Left ventricle myocardium inferior (tissue), 1 donor: ENCODE measurements at places on chromosomes 11 and 22. TPM values are rescaled to one million over a fixed set of nuclear protein-coding genes. Genes with fewer than 3 reads are reported as not detected.

DNA sequence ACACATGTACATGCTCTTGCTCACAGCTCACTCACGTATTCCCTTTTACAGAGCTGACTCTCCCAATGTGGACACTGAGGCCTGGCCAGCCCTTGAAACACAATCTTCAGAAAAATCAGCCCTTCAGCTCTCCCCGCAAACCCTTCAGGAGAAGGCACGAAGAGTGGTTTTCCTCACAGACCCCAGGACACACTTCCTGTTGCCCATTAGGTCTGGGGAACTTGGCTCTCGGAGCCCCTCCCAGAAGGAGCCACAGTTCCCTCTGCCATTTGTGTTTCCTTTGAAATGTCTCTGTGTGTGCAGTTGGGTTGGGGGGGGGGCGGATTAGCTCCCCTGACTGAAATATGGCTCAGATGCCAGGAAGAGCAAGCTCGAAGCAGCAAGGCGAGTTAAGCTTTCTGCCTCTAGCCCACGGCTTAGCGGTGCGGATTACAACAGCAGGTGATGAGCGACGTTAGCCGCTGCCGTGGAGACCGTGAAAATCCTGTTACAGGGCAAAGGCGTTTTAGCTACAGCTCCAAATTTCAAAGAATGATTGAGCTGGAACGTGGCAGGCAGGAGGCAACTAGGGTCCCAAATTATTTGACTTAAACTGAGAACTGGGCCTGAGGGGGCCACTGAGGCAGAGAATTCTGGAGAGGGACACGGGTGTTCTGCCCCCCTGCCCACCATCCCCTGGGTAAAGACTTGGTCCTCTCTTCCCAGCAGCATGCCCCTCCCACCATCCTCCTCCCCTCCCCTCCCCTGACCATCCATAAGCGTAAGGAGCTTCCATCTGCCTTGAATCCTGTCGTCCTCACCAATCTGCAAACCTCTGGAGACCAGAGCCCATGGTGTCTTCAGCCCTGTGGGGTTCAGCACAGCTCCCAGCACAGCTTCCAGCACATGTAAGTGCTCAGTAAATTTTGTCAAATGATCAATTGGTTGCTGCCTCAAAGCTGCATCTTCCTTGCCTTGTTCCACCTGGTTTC lies 598.6 kb downstream of the BUD13 start:
- DNase-seq = no peak

DNA sequence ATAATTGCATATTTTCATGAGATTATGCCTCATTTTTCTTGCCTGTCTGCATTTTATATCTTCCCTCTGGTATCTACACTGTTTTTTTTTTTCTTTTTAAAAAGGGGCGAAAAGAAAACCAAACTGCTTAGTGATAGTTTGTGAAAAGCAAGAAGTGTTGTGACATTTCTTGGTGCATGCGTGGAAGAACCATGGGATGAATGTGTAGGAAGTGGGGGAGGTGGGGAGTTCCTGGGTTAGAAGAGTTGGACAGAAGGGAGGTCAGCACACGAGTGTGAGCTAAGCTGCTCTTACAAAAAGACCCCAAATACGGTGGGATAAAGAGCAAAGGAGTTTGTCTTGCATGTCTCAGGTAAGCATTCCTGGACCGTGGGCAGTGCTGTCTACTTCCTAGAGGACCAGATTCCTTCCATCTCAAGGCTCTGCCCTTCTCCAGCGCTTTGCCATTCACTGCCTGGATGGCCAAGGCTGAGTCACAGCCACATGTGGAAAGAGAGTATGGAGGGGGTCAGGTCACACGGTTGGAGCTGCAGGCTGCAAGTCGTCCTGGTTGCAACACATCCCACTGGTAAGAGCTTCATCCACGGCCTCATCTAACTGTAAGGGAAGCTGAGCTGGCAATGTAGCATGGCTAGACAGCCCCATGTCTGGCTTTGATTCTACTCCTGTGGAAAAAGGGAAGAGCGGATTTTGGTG lies 300.6 kb downstream of the DDX10 start:
- no peak for DNase-seq

DNA sequence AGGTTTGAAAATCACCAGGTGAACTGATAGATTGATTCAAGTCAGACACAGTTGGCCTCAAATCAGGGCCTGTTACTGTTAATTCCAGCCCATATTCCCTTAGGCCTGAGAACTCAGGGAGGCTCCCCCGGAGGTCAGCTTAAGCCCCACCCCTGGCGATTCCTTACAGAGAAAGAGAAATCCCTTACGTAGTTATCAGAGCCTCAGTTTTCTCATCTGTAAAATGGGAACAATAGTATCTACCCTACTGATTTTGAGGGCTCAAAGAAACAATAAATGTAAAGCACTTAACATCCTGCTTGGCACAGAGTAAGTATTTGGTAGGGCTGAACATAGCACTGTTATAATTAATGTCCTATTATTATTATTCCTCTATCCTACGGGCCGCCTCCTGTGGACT lies 94.1 kb downstream of the NAT10 start:
- DNase-seq = no peak

- DNase-seq = no peak
Measured at GRCh38 chr11:60447846-60448245, 7.8 kb upstream of the MS4A1 start.

DNA sequence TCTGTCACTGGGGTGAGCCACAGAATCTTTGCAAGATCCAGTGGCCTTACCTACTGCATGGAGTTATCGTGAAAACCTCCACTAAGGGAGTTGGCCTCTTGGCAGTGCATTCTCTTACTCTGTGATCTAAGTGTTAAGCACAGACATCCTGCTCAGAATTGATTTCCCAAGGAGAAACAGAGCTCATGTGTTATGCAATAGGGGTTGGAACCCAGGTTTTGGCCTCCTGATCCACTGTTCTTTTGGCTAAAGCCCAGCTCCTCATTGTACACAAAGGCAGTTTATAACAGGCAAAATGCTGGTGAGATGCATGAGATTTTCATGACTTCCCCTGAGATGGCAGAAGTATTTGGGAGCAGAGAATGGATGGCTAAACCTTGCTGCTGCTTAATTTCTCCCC lies 11.8 kb downstream of the DTX4 start:
- no peak for DNase-seq

DNA sequence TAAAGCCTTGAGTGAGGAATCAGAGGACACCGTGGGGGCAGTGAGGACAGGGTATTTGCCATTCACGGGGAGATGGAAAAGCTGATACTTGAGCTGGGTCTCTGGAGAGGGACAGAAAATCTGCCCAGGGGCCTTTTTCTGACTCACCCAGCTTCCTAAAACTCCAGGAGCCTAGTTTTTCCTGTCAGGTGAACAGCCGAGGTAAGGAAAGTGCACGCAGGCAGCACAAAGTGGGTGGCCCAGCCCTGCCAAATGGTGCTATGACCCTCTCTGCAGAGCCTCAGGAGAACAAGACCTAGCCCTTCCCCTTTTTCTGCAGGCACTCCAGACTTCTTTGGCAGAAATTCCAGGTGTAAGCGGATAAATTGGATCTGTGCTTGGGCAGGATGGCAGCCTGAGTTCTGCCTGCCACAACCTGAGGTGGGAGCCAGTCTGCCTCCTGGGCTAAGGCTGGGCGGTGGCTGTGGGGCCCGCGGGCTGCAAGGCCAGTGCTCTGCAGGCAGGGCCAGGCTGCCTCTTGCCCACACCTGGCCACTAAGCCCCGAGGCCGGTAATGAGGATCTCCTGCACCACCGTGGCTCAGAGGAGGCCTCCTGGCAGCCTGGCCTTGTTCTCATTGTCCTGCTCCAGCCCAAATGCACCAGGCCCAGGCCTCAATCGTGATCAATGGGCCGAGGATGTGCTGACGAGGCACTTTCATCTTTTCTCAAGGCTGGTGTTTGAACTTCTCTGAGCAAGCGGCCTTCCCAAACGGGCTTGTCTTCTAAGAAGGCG lies 72.9 kb upstream of the LMO1 start:
- DNase-seq = no peak

DNA sequence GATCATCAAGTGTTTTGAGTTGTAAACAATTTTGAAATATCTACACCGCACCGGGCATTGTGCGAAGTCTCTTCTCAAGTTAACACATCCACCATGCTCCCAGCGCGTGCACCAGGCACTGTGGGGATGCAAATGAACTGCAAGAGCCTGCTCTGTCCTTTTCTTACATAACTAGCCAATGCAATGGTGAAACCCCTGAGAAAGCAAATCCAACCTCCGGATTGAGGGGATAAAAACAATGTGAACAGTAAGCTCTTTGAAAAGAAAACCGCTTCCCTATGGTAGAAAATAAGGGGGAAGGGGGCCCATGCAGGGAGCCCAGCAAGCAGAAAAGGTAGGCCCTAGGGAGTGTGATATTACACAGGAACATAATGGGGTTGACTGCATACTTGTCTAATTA lies 274.9 kb upstream of the MPPED2 start:
- DNase-seq = no peak

DNA sequence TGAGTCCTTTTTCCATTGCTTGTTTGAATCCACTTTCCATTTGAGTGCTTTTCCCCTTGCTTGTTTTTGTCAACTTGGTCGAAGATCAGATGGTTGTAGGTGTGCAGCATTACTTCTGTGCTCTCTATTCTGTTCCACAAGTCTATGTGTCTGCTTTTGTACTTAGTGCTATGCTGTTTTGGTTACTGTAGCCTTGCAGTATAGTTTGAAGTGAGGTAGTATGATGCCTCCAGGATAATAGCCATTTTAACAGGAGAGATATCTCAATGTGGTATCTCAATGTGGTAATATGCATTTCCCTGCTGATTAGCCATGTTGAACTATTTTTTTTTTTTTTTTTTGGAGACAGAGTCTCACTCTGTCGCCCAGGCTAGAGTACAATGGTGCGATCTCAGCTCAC lies 16.7 kb downstream of the ACRV1 start:
- DNase-seq = no peak

GRCh38 chr11:44033411-44033850 lies 14.3 kb upstream of the ACCSL start:
- no peak for DNase-seq

- no peak for DNase-seq
Measured at GRCh38 chr11:132632641-132633124, 899.6 kb downstream of the OPCML start.

GRCh38 chr11:110356762-110357671 lies 60.6 kb upstream of the RDX start:
- DNase-seq = no peak

DNA sequence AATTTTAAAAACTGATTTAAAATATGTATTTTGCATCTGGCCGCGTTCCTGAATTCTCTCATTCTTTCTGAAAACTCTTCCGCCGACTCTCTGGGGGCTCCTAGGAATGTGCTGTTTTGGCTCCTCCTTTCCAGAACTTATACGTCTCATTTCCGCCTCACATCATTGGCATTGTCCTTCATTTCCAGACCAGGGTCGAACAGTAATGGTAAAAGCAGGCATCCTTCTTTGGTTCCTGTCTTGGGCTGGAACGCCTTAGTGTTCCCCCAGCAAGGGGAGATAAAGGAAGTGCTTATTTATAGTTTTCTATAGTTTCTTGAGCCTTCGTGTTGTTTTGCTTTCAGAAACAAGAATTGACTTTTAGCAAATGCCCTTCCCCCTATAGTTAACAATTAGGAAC lies 10.9 kb upstream of the TNNT3 start:
- DNase-seq = no peak

- DNase-seq = no peak
Measured at GRCh38 chr11:30392221-30392784, 69.4 kb downstream of the ARL14EP start.

GRCh38 chr11:125554038-125554437 lies 15.2 kb upstream of the EI24 start:
- DNase-seq = no peak

GRCh38 chr11:118998822-118999221 lies 884 bp downstream of the CENATAC start:
- no peak for DNase-seq

GRCh38 chr11:19737575-19737974 lies 24.9 kb downstream of the NAV2 start:
- no peak for DNase-seq

GRCh38 chr22:39498368-39498767 lies 3.7 kb upstream of the MIEF1 start:
- peak; percentile 70 for DNase-seq

DNA sequence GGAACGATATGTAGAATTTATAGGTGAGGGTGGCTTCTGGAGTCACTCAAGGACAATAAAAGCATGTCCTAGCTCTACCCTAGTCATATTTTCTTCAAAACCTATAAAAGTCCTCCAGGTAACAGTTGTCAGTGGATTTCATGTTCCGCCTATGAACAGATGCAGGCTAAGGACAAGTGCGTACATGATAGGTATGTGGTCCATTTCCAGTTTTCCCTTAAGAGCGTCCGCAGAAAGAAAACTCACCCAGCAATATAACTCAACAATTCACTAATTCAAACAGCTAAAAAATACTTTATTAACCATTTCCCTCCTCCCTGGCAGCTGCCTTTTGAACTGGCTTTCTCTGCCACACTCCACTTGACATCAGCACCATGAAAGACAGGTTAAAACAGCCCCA lies 50.2 kb upstream of the CCDC34 start:
- no peak for DNase-seq

DNA sequence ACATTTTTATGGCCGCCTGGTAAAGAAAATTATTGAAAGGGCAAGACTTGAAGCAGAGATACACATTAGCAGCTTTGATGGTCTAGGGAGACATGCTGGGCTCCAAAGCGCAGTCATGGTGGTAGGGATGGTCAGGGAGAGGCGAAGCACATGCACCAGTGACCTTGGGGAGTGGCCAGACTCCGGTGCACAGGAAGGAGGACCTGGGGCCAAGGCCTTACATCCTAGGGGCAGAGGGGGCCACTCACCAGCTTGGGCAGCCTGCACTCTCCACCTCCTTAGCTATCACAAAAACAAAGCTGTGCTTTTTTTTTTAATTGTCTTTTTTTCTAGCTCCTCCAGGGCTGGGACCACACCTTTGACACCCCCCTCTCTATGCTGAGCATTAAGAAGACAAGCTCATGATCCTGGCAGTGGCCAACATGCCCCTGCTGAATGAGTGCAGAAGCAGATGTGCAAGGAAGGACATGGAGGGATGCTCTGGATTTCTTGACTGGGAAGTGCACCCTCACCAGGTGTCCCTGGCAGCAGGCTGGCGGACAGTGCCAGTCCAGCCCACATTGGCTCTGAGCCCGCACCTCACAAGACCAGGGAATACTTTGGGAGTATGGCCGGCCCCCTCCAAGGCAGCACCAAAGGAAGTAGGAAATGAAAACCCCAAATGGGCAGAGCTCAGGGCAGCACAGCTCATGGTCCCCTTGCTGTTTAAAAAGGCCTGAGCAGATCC lies 619.9 kb downstream of the TBC1D22A start:
- DNase-seq = no peak

GRCh38 chr22:41181349-41182241 lies 23.5 kb upstream of the L3MBTL2 start:
- no peak for DNase-seq

Gene PGA4
- 1.3 TPM for total RNA-seq

Gene RIC8A
- total RNA-seq = 46.1 TPM

Gene E2F8
- total RNA-seq = 3.6 TPM

Gene NXPE4
- not detected for total RNA-seq

Gene TMPRSS4
- 0.30 TPM for total RNA-seq

Gene C11orf21
- total RNA-seq = 36.0 TPM

Gene C1QTNF4
- total RNA-seq = 0.58 TPM
